ENCODE measurements at places on chromosomes 12 and 14.
A peak's percentile ranks its signal among the peaks of the same experiment; 100 is the strongest.

DNA sequence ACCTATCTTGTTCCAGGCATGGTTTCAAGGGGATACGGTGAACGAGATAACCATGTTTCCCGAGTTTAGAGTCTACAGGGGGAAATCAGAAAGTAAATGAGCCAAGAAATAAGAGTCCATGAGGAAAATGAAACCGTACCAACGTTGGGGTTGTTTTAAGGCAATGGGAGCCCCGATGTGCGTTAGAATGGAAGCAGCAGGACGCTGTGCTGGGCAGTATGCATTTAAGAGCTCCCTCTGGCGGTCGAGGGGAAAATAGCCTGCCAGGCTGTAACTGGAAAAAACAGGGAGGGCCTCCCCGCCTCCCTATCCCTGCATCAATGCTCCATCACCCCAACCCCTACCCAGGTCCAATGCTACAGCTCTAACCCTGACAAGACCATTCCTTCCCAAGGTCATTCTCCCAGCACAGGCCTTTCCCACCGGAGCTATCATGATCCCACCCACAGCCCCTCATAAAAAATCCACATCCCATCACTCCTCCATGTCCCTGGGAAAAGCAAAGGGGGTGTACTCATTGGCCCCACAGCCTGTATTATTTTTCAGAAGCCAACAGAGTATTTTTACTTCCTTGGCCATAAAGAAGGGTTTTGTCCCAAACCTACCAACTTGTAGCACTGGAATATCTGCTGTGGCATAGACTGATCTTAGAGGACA lies 226.3 kb upstream of the NOS1 start:
- DNase-seq = peak; percentile 72

DNA sequence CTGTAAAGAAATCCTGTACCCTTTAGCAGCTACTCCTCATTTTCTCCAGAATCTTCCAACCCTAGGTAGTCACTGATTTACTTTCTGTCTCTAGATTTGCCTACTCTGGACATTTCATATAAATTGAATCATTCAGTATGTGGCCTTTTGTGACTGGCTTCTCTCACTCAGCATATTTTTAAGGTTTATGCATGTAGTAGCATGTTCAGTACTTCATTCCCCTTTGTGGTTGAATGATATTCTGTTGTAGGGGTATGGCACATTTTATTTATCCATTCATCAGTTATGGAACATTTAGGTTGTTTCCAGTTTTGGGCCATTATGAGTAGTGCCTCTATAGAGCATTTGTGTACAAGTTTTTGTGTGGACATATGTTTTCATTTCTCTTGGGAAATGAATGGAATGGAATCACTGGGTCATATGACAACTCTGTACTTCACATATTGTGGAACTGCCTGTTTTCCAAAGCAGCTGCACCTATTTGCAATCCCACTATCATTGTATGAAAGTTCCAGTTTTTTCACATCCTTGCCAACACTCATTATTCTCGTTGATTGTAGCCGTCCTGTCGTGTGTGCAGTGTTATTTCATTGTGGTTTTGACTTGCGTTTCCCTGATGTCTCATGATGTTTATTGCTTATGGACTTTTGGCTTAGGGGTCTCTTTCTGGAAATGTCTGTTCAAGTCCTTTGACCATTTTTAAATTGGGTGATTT lies 57.2 kb downstream of the ATF7IP start:
- DNase-seq = no peak

DNA sequence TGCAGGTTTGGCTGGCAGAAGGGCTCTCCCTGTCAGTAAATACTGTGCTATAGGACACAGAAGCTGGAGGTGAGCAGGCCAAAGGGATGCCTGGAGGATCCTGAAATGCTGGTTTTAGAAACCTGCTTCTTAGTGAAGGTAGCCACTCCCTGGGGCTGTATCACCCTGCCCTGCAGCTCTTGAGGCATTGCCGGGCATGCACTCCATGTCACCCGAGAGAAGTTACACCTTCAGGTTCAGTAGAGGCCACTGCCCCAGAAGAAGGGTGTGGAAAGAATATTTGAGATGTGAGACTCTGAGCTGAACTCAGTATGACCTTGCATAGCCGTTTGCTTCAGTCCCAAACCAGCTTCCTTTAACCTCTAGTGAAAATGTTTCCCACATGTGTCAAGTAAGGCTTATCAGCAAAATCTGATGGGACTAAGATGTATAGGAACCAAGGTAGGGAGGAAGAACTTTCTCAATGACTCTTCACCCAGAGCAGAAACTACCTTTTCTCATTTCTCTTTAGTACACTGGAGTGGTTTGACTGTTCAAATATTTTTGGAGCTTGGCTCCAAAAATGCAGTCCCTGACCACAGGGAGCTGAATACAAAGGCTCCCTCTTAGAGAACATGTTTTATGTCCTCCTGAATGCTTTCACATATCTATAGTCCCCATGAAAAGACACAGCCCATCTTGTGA lies 164.5 kb upstream of the DYRK2 start:
- no peak for DNase-seq

- no peak for DNase-seq
Observed at GRCh38 chr12:3751151-3752095, 1.5 kb downstream of the CRACR2A start.

GRCh38 chr14:81605660-81606059 lies 72.0 kb upstream of the SEL1L start:
- DNase-seq = no peak

DNA sequence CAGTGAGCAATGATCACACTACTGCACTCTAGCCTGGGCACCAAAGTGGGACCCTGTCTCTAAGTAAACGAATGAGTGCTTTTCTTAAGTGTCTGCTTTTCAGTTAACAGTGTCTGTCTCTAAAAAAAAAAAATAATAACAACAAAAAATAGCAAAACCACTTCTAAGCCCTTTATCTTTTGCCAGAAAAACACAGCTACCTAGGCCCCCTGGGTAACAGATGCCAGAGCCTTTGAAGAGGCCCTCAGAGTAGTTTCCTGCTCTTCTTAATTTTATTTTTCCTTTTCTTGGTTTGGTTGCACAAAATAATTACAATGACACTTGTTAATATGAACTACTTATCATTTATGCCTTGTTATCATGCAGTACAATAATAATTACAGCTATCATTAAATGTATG lies 32.8 kb upstream of the RAP1B start:
- DNase-seq = no peak

DNA sequence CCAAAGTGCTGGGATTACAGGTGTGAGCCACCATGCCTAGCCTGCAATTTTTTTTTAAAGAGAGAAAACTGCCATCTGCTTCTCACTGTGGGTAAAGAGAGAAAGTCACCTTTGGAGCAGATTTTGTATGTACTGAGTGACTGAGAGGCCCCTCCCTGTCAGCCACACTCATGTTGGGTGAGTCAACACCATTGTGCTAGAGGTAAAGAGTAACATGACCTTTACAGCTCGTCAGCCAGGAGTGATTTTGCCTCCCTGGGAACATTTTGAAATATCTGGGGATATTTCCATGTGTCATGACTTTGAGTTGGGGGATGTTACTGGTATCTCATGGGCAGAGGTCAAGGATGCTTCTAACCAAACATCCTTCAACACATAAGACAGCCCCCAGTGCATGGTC lies 115.2 kb downstream of the KSR2 start:
- DNase-seq = no peak

- no peak for DNase-seq
Observed at GRCh38 chr12:69046363-69046762, 113.4 kb upstream of the CPM start.

DNA sequence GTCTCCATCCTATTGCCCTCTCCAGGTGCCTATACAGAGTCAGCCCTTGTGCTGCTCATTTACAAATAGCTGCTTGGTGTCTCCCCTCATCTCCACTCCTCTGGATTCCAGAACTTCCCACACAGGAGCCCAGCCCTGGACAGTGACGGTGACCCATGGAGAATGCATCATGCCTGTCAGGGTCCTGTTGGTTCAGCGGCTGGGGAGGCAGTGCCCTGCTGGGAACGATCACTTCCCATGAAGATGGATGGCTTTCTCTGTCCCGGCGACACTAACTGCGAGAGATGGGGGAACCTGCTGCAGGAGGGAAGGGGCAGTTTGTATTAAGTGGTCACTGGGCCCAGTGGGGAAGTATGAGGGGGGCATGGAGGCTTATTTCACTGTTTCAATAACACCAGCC lies 395.0 kb upstream of the TBX3 start:
- no peak for DNase-seq

- no peak for DNase-seq
Observed at GRCh38 chr14:37550511-37550910, 44.5 kb downstream of the FOXA1 start.

DNA sequence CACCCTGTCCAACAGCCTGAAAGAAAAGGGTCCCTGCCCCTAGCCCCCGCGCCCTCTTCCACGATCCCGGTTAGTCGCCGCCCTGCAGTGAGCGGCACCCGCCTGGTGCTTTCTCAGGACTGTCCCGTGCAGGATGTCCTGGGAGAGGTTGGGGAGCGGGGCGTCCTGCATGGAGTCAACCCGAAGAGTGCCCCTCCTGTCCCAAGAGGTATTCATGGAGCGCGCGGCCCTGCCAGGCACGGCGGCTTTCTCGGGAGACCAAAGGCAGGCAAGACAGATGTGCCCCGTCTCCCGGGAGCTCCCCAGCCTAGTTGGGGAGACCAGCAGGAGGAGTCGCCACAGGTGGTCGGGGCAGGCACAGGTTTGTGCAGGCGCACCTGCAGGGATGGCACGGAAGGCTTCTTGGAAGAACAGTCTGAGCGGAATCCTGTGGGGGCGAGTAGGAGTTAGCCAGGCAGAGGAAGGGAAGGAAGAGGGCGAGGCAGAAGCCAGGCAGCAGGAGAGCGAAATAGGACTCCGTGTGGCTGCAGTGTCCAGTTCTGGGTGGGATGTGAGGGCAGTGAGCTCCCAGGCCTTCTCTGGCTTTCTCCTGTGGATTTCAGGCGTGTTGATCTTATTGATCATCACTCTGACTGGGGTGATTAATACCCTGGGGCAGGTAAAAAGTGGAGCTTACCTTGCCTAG lies 723 bp downstream of the SIVA1 start:
- no peak for DNase-seq

DNA sequence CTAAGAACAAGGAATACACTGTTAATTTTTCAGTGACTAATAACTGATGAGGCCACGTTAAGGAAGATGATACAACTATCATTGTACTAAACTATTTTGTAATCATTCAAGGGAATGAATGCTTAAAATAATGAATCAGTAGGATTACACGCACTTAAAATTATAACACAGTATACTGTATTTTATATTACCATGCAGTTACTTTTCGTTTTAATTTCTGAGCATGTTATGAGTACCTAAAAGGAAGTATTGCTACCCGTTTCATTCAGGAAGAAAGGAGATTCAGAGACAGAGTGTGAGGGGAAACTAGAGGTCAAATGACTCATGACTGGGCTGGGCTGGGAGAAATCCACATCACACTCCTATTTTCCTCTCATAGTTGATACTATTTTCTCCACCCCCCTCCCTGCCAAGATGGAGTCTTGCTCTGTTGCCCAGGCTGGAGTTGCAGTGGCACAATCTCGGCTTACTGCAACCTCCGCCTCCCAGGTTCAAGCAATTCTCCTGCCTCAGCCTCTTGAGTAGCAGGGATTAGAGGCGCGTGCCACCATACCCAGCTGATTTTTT lies 202.0 kb downstream of the PPM1H start:
- DNase-seq = no peak

- DNase-seq = no peak
Observed at GRCh38 chr14:91409928-91410718, 7.5 kb downstream of the CCDC88C start.

Data from Right ventricle myocardium inferior (tissue), 1 donor.